ENCODE measurements at places on chromosomes 7 and 10. TPM values are rescaled to one million over a fixed set of nuclear protein-coding genes. Genes with fewer than 3 reads are reported as not detected.
A peak's percentile ranks its signal among the peaks of the same experiment; 100 is the strongest.

- DNase-seq, result no peak
Observed at GRCh38 chr10:94035982-94036765, 42.4 kb downstream of the PLCE1 start.

DNA sequence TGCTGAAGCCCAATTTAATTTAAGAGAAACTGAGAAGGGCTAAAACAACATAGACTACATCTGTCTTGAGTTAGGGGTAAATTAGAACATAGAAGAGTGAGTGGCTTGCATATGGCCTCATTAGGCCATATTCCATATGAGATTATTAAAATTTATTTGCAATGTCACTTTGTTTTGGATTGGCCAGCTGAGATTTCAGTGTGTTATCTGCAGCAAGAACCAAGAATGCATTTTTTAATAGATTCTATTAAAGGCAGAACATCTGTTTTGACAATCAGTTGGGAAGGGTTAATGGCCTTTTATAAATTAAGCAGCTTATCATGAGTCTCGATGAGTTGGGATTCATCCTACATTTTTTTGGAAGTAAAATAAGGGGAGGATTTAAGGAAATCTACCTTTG lies 236.2 kb downstream of the DGKB start:
- no peak for DNase-seq

GRCh38 chr10:93591065-93591808 lies 9.8 kb downstream of the RBP4 start:
- DNase-seq, result no peak

DNA sequence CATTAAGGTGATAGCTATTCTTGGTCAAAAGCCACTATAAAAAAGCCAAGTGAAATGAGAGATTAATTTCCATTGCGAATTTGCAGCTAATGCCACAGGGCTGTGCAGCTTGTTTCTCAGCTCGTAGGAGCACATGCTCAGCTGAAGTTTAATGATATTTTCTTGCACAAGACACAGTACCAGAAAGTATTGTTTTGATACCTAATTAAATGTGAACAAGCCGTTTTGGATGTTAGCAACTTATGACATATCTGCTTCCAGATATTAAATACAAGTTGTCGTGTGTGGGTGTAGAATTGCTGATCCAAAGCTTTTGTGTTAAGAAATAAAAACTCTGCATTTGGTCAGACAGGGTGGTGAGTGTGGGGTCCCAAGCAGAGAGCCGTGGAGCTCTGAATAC lies 47.2 kb downstream of the ADARB2 start:
- DNase-seq, result no peak

- DNase-seq, result no peak
Observed at GRCh38 chr7:99095698-99096097, 48.2 kb downstream of the SMURF1 start.

- no peak for DNase-seq
Observed at GRCh38 chr7:47685151-47685550, 103.2 kb upstream of the TNS3 start.

DNA sequence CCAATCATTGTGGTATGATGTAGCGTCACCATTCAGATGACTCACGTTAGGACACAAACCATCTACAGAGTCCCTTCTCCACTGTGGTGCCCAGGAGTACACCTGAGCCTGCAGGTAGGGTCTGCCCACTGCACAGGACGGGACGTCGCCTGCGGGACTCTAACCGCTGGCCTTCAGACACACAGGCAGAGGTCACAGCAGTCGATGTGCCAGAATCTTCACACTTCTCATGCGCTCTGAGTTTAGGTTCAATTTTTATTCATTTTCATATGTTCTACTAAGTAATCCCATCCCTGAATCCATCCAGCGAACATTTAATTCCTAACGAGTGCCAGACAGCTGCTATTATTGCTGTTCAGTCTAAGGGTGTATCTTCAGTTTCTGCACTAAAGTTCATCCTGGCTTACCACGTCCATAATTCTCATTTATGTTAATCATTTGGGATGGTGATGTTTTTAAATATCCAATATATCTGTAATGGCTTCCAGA lies 73.3 kb downstream of the CXCL12 start:
- DNase-seq, result no peak

GRCh38 chr7:148151778-148152177 lies 438.8 kb upstream of the C7orf33 start:
- no peak for DNase-seq

GRCh38 chr10:133353202-133353959 lies 4.4 kb downstream of the FUOM start:
- no peak for DNase-seq

GRCh38 chr7:29879609-29880008 lies 73.3 kb downstream of the WIPF3 start:
- no peak for DNase-seq

DNA sequence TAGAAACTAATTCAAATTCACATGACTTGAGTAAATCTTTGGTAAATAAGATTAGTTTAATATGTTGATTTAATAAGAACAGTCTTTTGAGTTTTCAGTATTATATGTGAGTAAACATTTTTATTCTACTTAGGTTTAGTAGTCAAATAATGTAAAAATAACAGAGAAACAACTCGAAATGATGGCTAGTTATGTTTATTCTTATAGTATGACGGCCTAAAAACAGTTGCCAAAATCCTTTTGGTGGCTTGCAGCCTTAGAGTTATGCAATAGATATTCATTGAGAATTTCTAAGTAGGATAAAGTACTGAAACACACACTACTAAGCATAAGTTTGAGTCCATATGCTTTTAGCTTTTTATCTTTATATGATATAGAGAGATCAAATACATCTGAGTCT lies 184.8 kb downstream of the GNAI1 start:
- no peak for DNase-seq

- DNase-seq, result no peak
Observed at GRCh38 chr10:132652936-132653590, 115.5 kb downstream of the INPP5A start.

- no peak for DNase-seq
Observed at GRCh38 chr10:58517081-58517480, 4.4 kb downstream of the BICC1 start.

- peak; percentile 11 for DNase-seq
Observed at GRCh38 chr10:89861584-89862301, 160.4 kb downstream of the KIF20B start.

- no peak for DNase-seq
Observed at GRCh38 chr7:41777894-41778596, 75.2 kb upstream of the INHBA start.

- DNase-seq, result no peak
Observed at GRCh38 chr7:123749537-123749857, 694 bp upstream of the WASL start.

DNA sequence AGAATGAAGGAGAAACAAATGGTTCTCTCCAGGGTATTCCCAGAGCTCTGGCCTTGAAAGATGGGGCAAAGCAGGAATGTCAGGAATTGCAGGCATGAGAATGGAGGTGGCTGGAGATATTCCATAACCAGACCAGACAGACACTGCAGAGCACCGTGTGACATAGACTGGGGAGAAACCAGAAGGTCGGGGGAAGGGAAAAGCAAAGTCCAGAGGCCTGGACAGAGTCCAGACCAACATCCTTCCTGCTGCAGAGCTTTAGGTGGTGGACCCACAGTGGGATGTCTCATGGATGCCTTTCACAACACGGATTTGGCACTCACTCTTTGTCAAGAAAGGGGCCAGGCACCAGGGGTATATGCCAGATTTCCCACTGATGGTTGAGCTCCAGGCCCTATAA lies 177.2 kb upstream of the INHBA start:
- no peak for DNase-seq

DNA sequence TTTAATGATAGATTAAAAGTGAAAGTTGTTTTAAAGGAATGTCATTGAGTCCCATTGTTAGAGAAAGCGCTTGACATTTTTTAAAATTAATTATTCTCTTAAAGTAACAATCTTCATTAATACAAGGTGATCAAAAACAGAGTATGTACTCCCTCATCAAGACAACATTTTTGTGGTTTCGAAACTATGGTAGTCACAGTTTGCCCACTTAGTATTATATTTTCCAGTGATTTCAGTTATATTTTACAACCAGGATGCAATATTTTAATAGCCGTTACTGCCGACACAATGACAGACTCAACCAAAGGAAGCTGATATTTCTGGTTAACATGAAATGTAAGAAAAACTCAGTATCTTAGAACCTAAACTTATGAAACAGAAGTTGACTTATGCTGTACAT lies 31.3 kb downstream of the MKX start:
- no peak for DNase-seq

GRCh38 chr10:28783087-28783486 lies 105.8 kb downstream of the BAMBI start:
- no peak for DNase-seq

DNA sequence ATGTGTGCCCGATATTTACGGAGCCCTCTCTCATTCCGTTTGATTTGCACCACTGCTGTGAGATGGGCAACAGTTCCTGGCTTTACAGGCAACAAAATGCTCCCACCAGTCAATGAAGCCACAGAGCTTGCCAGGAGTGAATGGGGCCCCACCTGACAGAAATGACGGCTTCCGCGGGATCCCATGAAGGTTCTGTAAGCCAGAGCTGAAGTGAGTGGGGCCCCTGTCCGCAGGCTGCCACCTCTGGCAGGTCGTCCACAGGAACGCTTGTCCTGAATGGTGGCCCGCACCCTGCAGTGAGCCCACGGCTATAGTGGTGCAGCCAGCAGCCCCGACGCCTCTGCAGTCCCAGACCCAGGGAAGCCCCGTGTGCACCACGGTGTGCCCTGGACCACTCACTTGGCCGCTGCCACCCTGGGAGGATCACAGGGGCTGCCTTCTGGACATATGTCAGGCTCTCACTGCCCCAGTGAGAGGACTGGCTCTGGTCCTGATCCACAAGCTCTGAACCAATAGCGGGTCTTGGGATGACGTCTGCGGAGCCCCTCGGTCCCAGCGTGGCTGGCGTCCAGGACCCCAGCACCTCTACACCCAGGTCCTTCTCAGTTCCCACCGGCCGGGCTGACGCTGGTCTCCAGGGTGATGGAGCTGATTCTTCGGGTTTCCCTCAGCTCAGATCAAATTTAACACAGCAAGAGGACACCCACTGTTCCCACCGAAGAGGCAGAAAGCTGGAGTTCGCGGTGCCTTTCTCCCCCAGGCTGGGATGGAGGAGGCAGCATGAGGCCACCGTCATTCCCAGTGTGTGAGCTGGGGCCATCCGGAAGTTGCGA lies 511.9 kb downstream of the DNAJB6 start:
- DNase-seq, result no peak

DNA sequence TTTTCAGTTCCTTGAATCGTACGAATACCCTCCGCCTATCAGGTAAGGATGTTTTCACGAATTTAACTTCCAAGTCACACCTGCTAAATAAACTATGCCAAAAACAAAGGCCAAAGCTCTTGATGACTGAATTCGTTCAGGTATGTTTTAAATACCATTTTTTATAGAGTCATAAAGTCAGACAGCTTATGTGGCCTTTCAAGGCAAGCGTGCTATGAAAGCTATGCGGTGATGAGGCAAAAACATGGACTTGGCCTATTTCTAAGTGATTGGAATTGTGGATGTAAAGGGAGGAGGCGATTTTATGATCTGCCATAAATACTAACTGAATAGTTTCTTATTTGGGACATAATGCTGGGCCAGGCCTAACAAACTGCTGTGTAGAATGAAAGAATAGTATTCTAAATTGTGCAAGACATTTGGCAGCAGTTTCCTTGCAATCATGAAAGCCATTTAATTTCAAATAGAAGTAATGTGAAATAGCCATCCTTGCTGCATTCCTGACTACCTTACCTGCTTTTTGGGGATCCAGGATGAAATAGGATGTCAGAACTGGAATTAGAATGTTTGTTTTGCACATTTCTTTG lies 14.0 kb downstream of the SLC39A12 start:
- DNase-seq, result no peak

The CPXM2 gene
- total RNA-seq, result not detected

The JCAD gene
- total RNA-seq, result 0.54 TPM

The HTR5A gene
- not detected for total RNA-seq

The LRRC4 gene
- not detected for total RNA-seq

The LRIT2 gene
- total RNA-seq, result not detected

The ACTL6B gene
- total RNA-seq, result not detected

The ANK3 gene
- total RNA-seq, result 32.9 TPM

The NANOS1 gene
- total RNA-seq, result 6.8 TPM

The C7orf33 gene
- total RNA-seq, result not detected

The IFIT1B gene
- not detected for total RNA-seq
